ENCODE measurements at places on chromosomes 3 and 15. TPM values are rescaled to one million over a fixed set of nuclear protein-coding genes. Genes with fewer than 3 reads are reported as not detected.

GRCh38 chr15:25397100-25397499 is 41.7 kb downstream of the UBE3A start:
- no peak for DNase-seq

ELL3 gene
- total RNA-seq, result 22.8 TPM

DNA sequence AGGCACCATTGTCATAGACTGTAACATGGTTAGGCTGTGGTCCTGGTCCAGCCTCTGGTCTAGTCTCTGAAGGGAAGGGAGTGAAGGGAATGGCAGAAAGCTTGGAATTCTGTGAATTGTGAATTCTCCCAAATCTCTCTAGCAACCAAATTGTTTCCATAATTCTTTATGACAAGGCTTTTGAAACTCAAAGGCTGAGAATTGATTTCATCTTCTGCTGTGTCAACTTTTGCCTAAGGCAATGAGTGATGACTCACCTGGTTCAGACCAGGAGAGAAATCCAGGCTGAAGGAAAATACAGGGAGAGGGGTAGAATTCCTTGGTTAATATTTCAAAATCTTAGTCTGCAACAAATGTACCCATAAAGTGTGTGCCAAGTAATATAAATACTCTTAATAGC is 82.6 kb upstream of the ADPGK start:
- no peak for DNase-seq

GRCh38 chr3:36893137-36893557 is 51.7 kb downstream of the TRANK1 start:
- DNase-seq, result no peak

DNA sequence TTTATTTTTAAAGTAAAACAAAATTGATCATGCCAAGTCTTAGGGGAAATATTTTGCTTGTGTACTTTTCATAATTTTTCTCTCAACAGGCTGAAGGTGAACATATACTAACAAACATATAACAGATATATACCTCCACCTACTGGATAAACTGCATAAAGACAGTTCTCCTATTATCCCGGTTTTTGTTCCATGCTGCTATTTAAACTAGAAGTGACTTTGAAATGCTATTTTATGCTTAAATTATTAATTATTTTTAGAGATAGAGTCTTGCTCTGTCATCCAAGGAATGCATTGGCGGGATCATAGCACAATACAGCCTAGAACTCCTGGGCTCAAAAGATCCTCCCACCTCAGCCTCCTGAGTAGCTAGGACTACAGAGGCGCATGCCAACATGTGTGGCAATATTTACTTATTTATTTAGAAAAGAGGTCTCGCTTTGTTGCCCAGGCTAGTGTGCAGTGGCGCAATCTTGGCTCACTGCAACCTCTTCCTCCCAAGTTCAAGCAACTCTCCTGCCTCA is 49.8 kb downstream of the ST3GAL6 start:
- no peak for DNase-seq

DNA sequence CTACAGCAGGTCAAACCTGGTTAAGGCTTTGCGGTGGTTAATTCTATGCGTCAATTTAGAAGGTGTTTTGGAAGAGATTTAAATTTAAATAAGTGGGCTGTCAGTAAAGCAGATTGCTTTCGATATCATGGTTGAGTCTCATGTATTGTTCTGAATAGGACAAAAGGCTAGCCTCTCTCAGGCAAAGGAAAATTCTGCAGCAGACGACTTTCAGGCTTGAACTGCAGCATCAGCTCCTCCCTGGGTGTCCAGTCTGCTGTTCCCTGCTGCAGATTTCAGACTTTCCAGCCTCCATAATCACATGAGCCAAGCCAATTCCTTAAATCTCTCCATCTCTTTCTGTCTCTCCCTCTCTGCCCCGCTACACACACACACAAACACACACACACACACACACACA is 143.2 kb downstream of the TUSC7 start:
- DNase-seq, result no peak

Measured in mucosa of descending colon (tissue), 3 donors.